HFFc6 (cell line): ENCODE measurements at places on chromosomes 2 and 18.
A peak's percentile ranks its signal among the peaks of the same experiment; 100 is the strongest.

DNA sequence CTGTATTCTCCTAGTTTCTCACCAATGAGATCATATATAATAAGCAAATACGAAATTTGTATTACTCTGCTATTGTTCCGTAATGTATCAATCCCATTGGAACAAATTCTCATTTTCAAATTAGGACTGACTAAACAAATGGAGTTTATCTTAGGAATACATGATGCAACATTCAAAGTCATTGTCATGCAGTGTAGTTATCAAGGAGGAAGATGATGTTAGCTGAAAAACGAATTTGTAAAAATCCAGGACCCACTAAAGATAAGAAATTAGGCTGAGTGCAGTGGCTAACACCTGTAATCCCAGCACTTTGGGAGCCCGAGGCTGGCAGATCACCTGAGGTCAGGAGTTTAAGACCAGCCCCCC is 14.9 kb downstream of the SEPTIN2 start:
- DNase-seq: no peak

DNA sequence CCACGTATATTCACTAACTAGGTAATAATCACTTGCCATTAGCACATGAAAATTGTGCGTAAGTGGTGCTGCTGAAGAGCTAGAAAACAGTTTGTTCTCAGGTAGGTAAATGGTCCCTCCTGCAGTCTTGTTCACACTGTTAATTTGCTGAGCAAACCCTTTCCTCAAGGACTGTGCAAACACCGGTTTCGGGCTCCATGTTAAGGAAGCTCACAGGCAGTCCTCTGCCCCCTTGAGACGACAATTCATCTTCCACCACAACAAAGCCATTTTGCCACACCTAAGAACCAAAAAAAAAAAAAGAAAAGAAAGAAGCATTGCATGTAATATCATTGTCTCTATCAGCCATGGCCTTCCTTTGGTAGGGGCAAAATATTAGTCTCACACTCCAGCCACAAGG is 193.9 kb downstream of the BCL11A start:
- no peak for DNase-seq

GRCh38 chr2:75592888-75593287 is 32.1 kb upstream of the EVA1A start:
- no peak for DNase-seq

DNA sequence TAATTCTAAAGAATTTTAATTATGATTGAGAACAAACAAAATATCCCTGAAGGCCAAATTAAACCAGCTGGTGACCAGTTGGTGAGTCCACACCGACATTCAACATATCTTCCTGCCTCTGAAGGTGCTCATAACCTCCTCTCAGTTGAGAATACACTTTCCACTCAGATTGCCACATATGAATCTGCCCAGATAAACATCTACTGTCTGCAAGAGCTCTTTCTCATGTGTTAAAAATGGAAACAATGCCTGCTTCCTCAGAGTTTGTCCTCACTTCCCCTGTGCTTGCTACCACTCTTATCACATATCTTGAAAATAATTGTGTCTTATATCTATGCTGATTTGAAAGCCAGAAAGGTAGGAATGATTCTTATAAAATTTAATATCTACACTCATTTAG is 177.7 kb upstream of the GULP1 start:
- DNase-seq: peak; percentile 64

DNA sequence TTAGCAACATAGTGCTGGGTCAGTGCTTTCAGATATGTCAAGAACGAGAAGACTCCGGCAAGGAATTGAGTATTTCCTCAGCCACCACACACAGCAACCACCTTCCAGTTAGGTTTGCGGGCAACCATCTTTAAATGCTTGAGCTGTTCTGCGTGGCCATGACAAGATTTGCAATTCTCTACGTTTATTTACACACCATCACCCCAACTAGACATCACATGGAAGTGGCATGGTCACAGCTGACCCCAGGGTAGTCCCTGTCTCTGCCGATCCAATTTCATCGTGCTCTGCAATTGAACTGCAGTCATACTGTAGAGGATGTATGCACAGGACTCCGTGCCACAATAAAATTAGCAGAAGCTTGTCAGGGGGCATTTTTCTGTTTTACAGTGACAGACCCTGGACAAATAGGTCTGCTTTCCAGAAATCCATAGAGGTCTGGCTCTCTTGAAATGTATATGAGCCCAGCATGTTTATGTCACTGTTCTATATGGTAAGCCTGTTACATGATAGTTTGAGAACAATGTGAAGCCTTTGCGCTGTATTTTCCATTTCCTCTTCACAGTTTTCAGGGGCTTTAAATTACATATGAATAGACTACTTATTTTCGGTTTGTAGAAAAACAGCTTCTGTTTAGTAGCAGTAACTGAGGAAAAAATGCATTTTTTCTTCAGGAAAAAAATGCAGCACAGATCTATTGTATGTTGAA is 605.2 kb downstream of the NR4A2 start:
- no peak for DNase-seq

DNA sequence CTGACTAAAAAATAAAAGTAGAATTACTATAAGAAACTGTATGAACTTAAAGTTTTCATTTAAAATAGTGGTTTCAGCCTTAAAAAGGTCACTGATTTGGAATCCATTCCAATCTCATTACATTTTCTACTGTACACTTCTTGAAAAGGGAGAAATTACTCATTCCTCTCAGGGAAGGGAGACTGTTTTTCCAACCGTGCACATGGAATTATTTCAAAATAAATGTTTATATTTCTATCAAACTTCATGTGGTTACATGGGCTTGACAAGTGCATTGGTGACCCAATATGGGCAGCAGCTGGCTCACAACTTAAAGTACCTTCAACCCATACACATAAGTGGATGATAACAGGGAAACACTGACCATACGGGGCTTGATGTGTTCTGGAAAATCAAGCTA is 324.5 kb upstream of the THUMPD2 start:
- DNase-seq: peak; percentile 76

DNA sequence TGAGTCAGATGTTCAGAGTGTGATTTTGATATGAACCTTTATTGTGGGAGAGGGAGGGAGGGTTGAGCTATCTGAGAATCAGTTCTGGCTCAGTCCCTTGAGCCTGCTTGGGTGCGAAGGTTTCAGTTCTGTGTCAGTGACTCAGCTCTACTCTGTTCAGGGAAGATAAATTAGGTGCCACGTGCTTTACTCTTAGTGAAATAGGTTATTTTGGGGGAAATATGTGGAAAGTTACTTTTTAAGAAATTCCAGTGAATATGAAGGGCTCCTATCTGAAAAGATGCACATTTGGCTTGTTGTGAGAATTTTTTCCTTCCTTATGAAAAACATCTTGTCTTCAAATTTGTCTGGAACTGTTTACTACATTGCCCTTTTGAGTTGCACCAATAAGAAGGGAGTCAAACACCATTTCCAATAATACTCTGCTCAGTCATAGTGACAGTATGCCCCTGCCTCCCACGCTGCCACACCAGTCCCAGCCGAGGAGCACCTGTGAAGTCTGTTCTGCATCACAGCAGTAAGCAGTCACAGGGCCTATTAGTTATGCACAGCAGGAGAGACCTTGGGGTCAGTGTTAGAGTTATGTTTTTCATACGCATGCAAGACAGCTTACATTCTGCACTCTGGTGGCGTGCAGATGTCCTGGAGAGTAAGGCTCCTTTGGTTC is 32.8 kb upstream of the DNAH7 start:
- no peak for DNase-seq

DNA sequence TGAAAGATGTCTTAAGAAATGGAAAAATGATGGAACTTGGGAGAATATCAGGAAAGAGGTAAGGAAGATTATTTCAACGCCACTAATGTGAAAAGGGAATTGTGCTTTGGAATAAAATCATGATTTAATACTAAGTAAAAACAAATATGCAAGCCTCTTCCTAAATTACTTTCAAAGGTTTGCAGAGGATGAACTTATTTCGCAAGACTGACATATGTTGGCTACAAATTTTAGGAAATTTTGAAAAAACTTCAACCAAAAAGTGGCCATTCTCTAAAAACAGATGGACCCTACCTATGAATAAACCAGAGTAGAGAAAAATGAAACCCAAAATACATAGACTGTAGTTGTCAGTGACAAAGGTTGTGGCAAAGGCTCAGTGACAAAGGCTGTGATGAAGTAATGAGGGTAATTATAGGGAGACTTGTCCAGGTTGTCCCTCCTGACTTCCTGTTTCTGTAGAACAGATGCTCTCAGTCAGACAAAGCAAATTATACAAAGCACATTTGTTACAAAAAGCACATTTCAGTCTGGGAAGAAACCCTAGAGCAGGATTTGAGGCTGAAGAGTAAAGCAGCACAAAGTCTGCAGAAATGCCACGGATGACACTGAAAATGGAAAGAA is 39.5 kb downstream of the SFT2D3 start:
- no peak for DNase-seq

GRCh38 chr2:17164550-17164949 is 353.7 kb downstream of the RAD51AP2 start:
- DNase-seq: no peak

DNA sequence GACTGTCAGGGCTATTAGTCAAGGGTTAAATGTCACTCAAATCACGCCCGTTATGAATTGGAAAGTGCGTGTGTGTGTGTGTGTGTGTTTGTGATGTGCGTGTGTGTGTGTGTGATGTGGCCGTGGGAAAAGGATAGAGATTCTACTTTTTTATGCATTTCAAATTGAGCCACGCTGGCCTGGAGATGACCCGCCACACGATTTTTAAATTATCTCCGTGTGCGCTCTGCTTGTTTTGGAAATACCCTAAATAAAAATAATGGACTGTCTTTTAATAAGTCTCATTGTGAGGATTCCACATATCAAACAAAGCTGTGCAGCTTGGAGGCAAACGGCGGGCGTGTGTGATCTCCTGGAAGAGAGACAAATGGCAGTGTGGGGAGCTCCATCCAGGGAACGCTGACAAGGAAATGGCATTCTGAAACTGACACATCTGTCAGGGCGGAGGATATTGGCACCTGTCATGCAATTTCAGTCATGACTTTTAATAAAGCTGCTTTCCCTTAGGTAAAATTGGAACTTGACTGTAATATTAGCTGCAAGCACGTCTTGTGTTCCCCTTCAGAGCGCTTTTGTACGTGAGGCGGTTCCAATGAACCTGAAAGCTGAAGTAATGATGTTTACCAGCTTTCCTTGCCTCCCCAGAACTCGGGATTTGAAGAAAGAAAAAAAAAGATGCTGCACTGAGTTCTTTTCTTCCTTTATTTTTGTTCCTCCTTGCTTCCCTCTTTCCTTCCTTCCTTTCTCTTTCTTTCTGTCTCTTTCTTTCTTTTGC is 381.8 kb upstream of the SMIM21 start:
- no peak for DNase-seq

- DNase-seq: no peak
Measured at GRCh38 chr2:16617282-16618266, 48.1 kb downstream of the CYRIA start.

GRCh38 chr18:6352275-6352674 is 62.4 kb downstream of the L3MBTL4 start:
- DNase-seq: no peak

DNA sequence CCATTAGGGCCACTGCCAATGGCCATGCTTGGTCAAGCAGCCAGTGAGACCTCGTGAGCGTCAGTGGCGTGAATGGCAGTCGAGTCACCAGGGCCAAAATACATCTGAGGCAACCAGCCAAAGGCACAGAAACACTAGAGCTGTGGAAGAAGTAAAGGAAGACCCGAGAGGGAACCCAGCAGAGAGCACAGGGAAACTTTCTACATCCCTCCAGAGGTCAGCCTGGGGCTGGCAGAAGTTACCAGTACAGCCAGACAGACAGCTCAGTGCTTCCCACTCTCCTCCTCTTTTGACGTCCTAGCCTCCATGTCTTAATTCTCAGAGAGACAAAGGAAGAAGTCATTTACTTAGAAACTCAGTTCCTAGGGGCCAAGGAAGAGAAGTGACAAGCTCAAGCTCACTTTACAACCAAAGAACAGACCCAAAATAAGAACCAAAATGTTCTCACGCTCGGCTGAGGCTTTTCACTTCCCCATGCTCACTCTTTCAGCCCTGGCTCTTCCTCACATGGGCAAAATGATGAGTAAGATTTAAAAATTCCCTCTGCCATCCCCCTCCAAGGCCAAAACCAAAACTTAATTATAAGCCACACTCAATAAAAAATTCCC is 8.7 kb downstream of the CYRIA start:
- no peak for DNase-seq

DNA sequence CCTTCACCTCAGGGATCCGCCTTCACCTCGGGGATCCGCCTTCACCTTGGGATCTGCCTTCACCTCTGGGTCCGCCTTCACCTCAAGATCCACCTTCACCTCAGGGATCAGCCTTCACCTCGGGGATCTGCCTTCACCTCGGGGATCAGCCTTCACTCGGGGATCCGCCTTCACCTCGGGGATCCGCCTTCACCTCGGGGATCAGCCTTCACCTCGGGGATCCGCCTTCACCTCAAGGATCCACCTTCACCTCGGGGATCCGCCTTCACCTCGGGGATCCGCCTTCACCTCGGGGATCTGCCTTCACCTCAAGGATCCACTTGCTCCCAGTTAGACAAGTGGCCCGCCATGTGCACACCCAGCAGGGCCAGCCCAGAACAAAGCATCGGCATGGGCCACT is 7.3 kb downstream of the KIF1A start:
- DNase-seq: no peak

DNA sequence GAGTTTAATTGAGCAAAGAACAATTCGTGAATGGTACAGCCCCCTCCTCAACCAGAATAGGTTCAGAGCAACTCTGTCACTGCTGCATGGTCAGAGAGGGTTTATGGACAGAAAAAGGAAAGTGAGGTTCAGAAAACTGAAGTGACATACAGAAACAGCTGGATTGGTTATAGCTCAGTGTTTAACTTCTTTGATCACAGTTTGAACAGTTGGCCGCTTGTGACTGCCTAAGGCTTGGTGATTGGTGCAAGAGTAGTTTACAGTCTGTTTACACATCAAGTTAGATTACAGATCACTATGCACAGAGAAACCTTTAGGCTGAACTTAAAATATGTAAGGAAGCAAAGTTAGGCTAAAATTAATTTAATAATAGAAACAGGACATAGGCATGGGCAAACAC is 459.2 kb downstream of the KCNJ3 start:
- no peak for DNase-seq
